ENCODE measurements at places on chromosomes 1 and 21.

DNA sequence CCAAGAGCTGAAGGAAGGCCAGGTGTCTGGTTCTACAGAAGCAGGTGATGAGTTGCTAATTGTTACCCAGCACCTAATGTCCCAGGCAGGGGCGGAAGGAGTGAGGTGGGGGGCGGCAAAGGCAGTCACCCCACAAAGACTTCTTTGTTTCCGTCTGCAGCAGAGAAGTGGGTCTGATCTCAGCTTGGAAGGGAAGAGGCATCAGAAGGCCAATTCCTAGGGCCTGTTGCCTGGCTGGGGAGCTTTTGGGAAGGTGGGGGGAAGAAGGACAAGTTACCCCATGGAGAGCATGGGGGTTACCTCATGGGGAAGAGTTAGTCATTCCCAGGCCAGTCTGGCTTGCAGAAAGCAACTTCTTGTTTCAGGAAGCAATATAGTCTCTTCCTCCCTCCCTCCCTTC is 10.9 kb downstream of the IGSF21 start:
- no peak for DNase-seq

GRCh38 chr1:182173808-182174512 is 112.4 kb upstream of the ZNF648 start:
- DNase-seq, result no peak

- DNase-seq, result no peak
Measured at GRCh38 chr1:181438013-181438412, 45.3 kb upstream of the CACNA1E start.

- no peak for DNase-seq
Measured at GRCh38 chr21:36704958-36705678, 6.2 kb downstream of the SIM2 start.

GRCh38 chr1:7727809-7728471 is 43.2 kb upstream of the VAMP3 start:
- DNase-seq, result no peak

DNA sequence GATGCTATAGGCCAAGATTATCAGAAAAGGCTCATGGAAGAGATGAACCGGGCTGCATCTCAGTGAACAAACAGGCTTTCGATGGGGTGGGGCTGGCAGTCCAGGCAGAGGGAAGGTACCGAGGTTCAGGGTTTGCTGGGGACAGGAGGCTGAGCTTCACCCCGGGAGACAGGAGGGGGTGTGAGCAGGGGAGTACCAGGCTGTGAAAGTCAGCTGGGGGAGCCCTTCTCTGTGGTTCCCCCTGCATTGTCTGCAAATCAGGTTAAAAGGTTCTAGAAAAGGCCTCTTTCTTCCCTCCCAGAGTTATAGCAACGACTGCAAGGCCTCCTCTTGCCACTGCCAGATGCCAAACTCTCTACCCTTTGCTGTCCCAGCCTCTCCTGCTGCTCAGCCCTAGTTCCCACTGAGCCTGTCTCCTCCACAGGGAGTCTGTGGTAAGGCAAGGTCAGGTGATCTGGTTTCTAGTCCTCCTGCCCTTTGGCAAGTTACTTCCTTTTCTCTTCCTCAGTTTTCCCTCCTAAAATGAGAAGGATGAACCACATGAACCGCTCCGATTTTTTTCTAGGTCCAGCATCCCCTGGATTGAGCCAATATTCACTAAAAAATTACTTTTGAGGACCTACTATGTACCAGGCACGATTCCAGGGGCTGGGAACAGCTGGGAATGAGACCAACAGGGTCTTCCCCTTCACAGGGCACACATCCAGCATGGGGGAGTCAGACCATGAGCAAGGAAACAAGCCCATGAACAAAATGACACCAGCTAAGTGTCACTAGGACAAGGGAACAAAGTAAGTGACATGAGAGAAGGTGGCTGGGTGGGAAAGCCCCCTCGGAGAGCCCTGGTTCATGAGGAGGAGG is 7.2 kb downstream of the LAD1 start:
- DNase-seq, result no peak

DNA sequence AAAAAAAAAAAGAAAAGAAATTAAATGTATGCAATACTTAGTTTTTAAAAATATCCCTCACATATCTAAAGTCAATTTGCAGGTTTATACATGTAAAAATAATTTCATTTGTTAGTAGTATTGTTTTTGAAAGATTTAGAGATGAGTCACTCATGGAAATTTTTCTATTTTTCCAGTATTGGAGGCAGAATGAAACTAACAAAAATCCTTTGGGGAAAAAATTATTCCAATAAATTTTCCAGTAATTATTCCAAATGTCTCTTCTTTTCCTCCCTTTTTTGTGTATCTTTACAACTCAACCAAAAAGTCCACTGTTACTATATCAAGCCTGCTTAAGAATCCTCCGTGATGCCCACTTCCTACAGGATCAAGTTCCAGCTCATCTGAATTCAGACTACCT is 29.9 kb downstream of the MPZL1 start:
- no peak for DNase-seq

- no peak for DNase-seq
Measured at GRCh38 chr1:18348354-18348753, 132.4 kb upstream of the KLHDC7A start.

DNA sequence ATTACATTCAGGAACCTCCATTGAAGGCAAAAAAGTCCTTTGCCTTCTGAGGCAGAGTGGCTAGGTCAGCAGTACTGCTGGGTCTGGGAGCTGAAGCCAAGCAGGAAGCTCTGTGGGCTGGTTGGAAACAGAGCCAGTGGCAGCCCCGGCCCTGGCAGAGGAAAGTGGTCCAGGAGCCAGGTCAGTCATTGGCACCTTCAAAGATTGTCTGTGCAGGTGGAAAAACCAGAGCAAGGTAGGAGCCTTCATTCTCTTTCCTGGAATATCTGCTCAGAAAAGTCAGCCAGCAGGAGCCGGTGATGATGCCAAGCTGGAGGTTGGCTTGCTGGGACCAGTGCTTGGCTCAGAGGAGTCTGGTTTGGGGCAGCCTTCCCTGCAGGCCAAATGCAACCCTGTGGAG is 12.5 kb upstream of the DISP3 start:
- DNase-seq, result no peak

Measured in naive thymus-derived CD4-positive, alpha-beta T cell (primary cell).